GM18507 (cell line): ENCODE measurements at places on chromosomes 6 and 20.

GRCh38 chr6:159999240-159999671, 30.4 kb downstream of the IGF2R start:
- no peak for DNase-seq

- DNase-seq: no peak
These were observed 27.9 kb downstream of the HLA-DMB start for GRCh38 chr6:32912951-32913350.

- no peak for DNase-seq
These were observed 86.5 kb downstream of the ASXL1 start for GRCh38 chr20:32444474-32445220.

- DNase-seq: no peak
These were observed 263.2 kb upstream of the NT5E start for GRCh38 chr6:85186546-85187175.

- DNase-seq: no peak
These were observed 374.9 kb upstream of the IRAK1BP1 start for GRCh38 chr6:78492351-78493017.

DNA sequence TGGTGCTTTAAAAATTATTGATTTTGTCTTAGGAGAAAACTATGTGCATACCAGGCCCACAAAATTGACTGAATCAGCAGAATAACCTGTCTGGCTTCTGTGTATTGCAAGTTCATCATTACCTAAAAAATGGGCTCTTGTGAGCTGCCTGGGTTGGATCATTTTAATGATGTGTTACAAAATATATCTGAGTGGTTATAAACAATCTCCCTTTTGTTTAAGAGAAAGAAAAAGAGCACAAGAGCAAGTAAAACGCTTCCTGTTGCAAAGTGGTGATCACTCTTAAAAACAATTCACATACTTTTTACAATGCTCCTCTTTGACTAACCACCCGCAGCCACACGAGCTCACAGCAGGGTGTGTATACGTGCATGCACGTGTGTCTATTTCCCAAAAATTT, 335.1 kb downstream of the HDGFL1 start:
- no peak for DNase-seq

DNA sequence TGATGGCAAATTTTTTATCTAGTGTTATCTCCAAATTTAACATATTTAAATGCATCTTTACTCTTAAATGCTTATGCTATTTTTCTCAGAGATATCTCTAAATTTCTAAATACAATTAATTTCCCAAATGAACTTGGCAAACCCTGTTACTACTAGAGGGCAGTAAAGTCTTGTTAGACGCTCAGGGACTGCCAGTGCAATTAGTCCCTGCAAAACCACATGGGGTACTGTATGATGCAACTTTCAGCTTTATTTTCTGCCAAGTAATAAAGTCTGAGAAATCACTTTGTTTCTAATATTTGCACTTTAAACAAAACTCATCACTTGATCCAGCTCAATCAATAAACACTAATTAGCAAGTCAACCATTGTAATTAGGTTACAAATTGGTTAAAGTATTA, 76.0 kb upstream of the ADGRB3 start:
- no peak for DNase-seq

DNA sequence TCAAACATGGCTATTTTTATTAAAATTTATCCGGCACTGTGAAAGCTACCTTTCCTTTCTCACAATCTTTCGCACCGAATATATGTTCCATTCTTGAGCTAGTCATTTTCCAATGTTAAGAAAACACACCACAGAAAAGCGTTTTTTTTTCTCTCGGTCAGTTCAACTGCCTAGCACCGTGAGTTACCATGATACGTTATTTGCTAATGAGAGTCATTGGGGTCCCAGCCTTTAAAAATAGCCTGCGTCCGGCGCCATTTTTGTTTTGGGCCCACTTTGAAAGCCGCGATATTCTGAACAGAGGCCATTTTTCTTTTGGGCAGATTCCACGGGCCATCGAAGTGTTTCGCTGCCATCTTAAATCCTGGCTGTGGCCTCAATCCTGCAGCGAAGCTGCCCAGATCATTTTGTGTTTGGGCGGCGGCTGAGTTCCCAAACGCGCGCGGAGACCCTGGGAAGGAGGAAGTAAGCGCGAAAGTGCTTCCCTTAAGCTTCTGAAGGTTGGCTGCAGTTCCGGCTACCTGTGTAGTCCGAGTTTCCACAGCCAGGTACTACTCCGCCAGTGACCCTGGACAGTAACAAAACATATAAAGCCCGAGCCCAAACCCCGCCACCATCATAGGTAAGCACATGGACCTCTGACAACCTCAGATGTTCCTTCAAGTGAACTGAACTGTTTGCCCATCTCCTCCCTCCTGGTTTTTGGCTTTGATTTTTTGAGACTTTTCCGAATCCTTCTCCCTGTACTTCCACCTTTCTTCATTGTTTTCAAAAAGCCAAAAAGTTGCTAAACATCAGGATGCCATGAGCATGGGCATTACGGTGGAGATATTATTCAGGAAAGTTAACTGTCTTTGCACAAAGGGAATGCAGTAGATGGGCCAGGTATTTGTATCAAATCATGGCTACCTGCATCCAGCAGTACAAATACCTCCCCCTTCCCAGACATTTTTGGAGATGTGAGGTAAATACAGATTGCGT, at the start of gene SLX4IP:
TSS of gene SLX4IP (plus strand) at position 474 of the 981 bp plus-strand sequence. CDS start 22,900 bp downstream, outside the sequence.
- no peak for DNase-seq

DNA sequence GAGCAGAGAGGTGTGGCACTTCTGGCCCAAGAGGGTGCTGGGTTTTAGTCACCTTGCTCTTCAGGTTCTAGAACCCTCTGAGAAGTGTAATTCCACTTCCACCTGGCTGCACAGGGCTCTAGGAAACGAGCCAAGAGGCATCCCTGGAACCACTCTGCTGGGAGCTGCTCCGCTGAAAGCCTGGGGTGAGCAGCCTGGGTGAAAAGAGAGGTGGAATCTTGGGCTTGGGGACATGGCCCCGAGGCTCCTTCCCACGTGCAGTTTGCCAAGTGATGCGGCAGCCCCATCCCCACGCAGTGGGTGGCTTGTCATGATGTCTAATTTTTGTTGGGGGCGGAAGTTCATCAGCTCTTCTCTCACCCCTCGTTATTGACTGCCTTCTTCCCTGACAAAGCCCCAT, 32.8 kb downstream of the PPP1R16B start:
- no peak for DNase-seq

DNA sequence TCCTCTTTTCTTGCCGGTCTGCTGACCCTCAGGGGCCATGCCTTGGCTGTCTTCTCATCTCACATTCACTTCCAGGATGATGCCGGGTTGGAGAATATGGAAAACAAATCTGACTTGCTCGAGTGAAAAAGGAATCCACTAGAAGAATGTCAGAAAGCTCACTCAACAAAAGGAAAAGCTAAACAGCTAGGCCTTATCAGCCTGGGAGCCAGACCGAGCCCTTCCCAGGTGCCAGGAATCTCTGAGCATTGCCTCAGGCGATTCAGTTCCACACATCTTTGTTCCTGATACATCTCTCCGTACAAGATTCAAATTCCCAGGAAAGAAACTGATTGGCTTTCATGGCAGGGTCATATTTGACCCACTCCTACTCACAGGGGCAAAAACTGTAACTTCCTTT, 9.2 kb upstream of the OSER1 start:
- DNase-seq: no peak

DNA sequence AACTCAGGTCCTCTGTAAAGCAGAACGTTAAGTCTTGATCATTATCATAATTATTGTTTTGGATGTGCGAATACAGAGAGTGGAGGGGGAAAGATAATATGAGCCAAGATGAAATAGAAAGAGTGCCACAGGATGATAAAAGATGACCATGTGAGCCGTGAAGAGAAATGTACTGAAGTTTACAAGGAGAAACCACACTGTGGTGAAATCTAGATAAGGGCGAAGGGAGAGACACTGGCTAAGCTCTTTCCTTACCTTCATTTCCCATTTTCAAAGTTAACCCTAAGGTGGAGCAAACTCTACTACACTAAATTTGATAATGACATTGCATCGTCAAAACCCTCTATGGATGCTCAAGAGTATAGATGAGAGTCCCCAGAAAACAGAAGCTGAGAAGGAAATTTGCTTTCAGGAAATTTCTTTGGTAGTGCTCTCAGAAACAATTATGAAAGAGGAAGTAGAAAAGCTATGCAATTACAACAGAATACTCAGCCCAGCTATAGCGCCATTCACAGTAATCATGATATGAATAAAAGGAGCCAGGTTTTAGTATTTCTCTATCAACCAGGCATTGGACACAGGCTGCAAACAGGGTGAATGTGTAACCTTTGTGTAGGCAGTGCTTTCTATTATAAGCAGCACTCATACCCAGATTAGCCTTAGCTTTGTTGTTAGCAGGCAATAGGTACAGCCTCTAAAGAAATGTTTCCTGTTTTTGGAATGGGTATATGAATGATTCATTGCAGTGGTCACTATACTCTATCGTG, 1080.7 kb downstream of the GRIK2 start:
- no peak for DNase-seq

DNA sequence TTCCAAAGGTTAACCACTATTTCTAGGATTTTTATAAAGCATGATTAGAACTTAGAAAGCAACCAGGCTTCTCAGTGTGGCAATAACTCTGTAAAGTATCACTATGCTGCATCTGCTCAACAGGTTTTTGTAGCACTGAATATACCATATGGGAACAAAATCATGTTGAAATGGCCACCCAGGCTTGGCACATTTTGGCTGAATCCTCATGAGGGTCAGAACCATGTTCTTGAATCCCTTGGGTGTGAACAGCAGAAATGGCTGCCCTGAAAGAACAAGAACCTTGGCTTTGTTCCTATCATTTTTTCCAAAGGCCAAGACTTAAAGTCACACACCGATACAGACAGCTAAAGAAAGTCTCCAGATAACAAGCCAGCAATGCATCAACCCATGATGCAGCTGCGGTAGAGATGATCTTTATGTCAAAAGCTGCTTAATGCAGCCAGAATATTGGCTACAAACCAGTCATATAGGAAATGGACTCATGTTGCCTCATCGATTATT, 283.0 kb upstream of the NOX3 start:
- no peak for DNase-seq

DNA sequence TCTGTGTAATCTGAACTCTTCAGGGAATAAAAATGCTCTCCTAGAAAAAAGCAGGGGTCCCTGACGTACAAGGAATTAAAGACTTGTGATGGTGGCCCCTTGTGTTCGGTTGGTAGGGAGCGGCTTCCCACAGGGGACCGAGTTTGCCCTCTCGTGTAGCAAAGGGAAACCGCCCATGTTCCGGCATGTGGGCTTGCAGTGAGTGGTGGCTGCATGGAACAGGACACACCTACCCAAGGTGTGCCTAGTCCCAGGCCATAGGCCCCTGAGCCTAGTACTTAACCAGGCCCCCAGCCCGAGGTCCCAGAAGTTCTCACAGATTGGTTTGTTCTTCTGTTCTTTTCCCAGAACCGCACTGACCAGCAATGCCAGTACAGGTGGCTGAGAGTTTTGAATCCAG, 15.5 kb downstream of the MYBL2 start:
- no peak for DNase-seq

DNA sequence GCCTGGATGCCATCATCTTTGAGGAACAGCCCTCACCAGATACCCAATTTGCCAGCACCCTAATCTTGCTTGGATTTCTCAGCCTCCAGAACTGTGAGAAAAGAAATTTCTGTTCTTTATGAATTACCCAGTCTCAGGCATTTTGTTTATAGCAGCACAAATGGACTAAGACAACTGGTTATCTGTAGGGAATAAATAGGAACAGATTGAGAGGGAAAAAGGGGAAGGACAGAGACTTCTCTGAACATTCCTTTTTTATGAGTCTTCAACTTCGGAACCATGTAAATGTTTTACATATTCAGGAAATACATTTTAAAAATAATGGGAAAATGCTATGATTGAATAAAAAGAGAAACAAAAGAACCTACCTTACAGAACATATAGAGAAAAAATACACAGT, 20.9 kb downstream of the KCTD20 start:
- DNase-seq: no peak

GRCh38 chr6:42168650-42169049, 4.5 kb upstream of the GUCA1A start:
- no peak for DNase-seq

GRCh38 chr6:117795234-117795633, 111.8 kb upstream of the SLC35F1 start:
- DNase-seq: no peak

DNA sequence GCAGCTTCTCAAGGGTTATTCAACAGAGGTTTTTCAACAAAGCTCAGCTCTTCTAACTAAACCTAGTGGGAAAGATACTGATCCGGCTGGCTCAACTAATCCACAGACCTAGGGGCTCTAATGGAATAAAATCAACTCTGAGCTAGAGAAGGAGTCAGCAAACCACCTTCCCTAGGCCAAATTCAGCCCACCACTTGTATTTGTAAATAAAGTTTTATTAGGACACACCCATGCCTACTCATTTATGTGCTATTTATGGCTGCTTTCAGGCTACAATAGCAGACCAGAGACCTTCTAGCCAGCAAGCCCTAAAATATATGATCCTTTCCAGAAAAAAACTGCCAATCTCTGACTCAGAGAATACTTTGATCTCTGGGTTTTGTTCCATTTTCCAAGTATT, 6.0 kb upstream of the RAB22A start:
- no peak for DNase-seq

- no peak for DNase-seq
These were observed 417.3 kb upstream of the NOX3 start for GRCh38 chr6:155872961-155873360.

- DNase-seq: no peak
These were observed 502.4 kb downstream of the LMBRD1 start for GRCh38 chr6:69294407-69294806.
